ENCODE measurements at places on chromosomes 3 and 15.

GRCh38 chr15:37885651-37886050 is 48.8 kb upstream of the TMCO5A start:
- DNase-seq: no peak

- DNase-seq: no peak
Measured at GRCh38 chr3:23979569-23979968, 34.5 kb downstream of the NR1D2 start.

DNA sequence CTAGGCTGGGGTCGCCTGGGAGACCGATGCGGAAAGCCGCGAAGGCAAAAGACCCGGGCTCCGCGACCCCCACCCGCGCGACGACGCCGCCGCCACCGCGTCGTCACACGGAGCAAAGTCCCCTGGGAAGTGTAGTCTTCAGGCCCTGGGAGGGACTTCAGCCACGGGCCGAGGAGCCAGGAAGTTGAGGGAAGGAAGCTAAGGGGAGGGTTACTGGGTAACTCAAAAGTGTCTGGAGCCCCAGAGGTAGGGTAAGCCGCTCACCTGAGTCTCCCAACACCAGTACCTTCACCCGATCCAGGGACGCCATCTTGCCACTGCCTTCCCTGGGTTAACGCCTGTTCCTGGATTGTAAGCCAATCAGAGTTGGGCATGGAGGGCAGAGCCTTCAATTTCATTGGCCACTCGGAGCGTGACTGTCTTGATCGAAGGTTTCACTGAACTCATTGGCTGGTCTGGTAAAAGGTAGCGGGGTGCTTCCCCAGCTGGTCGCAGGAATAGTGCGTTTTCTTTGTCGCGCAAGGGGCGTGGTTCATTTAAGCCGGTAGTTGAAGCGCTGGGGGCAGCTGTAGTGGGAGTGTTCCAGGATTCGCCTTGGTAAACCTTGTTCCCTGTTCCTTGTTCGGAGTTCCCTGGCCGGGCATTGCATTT is at the start of the genes GTF2E1 and RABL3:
GTF2E1 (plus strand) TSS at position 547 of the 651 bp plus-strand sequence. CDS start 7,809 bp downstream, outside the sequence.
RABL3 (minus strand) TSS at position 319 of the 651 bp plus-strand sequence; CDS start at position 310, 9 bp downstream.
- DNase-seq: peak; percentile 86

- no peak for DNase-seq
Measured at GRCh38 chr3:29493109-29493508, 212.2 kb downstream of the RBMS3 start.

DNA sequence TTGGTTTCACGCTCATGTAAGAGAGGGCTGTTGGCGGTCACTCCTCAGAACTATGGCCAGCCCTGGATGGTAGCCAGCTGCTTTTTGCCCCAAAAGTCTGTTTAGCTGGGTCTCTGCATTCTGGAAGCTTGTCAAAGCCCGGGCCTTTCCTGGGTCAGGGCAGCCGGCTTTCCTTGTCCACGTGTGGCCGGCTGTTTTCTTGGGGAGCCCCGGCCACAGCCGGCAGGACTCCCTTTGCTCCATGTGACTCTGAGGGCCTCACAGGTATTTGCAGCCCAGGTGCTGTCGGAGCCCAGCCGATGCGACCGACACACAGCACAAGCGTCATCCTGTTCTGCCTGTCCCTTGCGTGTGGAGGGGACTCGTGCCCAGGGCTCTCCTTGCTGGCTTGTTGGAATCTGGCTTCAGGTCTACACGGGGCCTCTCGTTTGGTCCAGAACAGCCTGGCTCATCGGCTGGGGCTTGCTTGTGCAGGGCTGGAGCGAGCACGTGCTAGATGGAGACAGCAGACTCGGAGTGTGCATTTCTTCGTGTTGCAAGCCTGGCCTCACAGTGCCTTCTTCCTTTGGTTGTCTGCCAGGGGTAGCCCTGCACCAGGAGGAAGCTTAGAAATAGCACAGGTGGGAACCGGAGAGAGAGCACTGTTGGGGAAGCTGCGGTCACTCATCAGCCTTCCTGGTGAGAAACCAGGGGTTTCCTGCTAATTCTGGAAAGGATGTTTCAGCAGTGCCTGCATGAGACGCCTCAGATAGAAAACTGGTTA is 51.5 kb downstream of the PGPEP1L start:
- no peak for DNase-seq

- DNase-seq: no peak
Measured at GRCh38 chr3:53829605-53830004, 16.6 kb downstream of the CHDH start.

DNA sequence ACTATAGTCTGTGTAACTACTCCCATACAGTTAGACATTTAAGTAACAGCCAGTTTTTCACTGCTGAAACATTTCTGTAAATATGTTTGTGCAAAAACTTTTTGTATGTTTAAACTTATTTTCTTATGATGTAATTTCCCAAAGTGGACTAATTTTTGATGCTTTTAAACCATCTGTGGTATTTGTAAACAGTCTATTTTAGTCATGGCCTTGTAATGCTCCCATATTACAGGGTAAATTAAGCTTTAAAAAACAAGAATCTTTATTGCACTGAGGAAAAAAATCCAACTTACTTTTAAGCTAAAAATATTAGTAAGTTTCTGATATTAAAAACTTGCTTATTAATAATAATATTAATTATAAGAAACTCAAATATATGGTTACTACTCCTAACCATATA is 13.5 kb downstream of the CCDC14 start:
- DNase-seq: no peak

DNA sequence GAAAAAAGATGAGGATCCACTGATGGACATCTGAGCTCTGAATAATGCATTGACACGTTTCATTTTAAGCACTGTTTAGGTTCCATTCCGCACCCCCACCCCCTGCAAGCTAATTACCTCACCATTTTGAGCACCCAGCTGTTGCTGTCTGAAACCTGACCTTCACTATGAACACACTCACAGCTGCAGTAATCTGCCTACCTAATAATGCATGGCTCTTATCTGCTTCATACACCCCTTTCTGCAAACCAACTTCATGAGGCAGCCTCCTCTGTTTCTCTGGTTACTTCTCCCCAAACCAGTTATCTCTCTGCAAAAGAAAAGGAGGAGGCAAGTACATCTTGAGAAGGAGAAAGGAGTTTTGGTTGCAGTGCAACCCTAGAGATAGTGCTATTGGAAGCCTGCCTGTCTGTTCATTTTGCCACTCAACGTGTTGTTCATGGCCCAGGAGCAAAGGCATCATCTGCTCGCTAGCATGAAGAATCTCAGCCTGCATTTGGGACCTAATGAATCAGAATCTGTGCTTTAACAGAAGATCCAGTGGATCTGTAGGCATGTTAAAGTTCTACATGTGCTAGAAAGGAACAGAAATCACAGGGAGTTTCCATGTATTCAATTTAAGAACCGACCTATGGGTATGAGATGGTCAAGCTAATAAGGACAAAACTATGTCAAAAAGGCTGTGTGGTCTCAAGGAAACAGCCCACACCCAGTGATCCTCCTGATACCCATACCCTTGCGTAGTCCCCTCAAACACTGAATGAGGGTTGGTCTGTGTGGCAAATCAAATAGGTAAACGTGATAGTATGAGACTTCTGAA is 87.2 kb downstream of the MB21D2 start:
- DNase-seq: no peak

GRCh38 chr3:180690061-180690460 is 10.8 kb upstream of the CCDC39 start:
- no peak for DNase-seq

GRCh38 chr15:61879219-61879618 is 181.0 kb downstream of the VPS13C start:
- DNase-seq: no peak

GRCh38 chr3:77773084-77773483 is 733.2 kb downstream of the ROBO2 start:
- no peak for DNase-seq

DNA sequence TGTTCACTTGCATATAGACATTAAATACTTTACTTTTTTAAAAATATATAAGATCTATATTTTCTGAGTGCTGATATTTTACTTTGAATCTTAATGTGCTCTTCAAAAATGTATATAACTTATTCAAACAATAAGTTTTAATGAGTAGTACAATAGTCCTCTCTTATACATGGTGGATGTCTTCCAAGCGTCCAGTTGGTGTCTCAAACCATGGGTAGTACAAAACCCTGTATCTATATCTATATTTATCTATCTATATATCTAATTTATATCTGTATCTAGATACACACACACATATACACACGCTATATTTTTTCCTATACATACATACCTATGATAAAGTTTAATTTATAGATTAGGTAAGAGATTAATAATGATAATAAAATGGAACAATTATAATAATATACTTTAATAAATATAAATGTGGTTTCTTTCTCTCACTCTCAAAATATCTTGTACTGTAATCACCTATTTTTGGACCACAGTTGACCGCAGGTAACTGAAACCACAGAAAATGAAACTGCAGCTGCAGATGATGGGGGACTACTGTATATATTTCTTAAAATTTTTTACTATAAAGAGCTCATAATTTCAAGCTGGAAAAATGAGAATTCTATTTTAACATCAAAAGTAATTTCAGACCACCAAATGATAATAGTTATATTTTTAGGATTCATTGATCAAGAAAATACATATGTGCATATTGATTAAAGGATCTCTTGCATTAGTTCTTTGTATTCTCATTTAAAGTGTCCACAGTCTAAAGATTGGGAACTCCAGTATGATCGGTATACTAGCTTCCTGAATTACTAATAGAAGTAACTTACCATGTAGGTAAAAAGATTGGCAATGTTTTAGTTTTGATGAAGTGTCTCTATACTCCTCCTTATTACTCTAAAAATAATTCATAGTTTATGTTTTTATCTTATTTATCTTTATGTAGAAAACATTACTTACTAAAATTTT is 215.1 kb upstream of the MLF1 start:
- DNase-seq: no peak

DNA sequence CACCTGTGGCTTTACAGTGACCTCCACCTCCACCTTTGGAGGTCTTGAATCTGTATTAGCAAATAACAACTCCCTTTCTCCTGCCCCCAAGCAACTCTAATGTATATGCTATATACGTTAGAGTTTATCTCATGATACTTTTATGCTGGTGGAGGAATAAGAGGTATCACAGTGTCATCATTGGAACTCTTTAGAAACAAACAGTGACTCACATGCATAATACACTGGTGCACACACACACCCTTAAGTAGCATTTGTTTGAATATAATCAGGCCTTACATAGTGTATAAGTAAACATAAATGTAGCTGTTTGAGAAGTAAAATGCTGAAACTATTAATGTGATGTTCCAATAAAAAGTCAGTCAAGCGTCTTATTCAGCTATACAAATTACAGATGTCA is 280.2 kb upstream of the C2CD4B start:
- DNase-seq: no peak

- no peak for DNase-seq
Measured at GRCh38 chr3:37145611-37146010, 28.8 kb downstream of the LRRFIP2 start.

DNA sequence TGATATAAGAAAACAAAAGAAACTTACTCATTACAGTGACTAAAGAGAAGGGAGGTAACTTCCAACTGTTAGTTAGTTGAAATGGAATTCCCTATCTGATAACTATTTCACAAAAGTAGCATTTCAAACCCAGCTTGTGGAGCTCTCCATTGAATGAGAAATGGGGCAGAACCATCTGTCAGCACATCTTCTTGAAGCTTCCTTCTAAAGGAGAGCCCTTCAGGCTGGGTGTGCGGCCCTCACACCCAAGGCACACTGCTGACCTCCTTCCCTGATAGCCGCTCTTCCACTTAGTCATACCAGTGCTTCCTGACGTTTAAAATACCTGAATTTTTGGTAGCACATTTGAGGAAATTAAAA is 28.1 kb upstream of the VEPH1 start:
- no peak for DNase-seq

DNA sequence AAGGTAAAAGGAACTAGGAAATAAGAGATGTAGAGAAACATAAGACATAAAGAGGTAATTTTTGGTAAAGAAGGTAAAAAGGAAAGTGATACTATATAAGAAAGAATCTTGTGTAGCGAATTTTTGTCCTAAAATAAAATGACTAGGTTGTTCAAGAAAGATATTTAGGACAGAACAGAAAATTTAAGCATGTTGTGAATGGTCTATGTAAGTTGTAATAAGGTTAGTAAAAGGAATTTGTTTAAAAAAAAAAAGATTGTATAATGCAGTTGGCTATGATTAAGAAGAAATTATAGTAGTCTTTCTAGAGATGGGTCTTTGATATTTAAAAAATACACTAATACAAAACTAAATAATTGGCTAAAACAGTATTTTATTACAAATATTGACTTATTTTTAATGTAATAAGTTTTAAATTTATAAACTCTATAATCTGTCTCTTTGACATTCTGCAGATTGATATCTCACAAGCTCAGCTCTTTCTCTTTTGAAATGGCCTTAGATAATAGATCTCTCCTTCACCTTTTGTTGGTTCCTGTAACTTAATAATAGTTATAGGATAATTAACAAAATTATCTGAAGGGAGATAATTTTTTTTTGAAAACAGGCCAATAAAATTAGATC is 3.7 kb upstream of the SLC41A3 start:
- DNase-seq: no peak

- no peak for DNase-seq
Measured at GRCh38 chr15:101188637-101189408, 63.0 kb downstream of the CHSY1 start.

DNA sequence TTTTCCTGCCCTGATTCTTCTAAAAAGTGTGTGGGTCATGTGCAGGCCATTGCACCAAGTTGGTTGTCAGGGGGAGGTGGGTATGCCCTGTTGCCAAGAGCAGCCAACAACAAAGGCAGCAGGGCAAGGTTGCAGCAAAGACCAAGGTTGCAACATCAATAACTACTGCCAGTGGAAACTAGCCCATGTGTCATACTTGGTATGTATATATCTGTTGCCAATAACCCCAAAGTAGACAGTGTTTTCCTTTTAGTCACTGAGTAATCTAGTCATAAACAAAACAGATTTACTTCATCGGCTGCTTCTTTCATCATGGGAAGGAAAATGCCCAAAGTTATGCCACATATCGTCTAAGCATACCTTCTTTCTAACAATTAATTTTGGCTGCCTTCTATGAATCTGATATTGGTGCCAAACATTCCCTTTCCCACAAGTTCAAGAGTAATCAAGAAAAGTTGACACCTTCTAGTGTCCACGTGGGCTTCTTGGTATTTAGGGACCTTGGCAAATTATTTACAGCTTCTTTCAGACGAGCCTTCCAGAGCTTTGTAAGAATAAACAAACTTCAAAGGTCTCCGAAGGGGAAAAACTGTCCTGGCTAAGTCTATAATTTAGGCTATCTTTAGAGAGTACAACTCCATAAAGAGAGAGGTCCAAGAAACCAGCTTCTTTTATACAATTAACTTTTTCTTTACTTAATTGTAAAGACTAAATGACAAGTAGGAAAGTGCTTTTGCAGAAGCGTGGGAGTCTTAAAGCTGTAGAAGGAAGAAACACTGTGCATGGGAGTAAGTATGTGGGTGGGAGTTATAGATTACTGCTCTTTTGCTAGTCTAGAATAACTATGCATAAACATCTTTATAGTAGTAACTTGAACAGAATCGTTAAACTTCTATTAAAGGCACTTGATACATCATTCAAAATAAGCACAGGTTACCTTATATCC is 10.0 kb upstream of the MBNL1 start:
- DNase-seq: no peak

DNA sequence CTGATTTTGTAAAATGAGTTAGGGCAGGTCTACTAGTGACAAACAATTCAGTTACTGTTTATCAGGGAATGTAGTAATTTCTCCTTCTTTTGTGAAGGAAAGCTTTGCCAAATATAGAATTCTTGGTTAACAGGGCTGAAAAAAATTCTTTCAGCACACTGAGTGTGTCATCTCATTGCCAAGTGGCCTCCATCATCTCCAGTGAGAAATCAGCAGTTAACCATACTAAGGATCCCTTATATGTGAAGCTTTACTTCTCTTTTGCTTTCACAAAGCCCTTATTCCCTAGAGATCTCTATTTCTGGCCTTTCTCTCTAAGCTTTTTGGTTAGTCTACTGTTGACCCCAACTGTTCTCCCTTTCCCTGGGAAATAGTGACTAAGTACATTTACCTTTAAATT is 269.1 kb downstream of the SCAPER start:
- DNase-seq: no peak

Data from stimulated activated CD4-positive, alpha-beta T cell treated with anti-CD3 and anti-CD28 coated beads, Interleukin-15, amount 100 ng/mL, for 1 hour (primary cell).